ENCODE measurements at places on chromosomes 6 and 20.

DNA sequence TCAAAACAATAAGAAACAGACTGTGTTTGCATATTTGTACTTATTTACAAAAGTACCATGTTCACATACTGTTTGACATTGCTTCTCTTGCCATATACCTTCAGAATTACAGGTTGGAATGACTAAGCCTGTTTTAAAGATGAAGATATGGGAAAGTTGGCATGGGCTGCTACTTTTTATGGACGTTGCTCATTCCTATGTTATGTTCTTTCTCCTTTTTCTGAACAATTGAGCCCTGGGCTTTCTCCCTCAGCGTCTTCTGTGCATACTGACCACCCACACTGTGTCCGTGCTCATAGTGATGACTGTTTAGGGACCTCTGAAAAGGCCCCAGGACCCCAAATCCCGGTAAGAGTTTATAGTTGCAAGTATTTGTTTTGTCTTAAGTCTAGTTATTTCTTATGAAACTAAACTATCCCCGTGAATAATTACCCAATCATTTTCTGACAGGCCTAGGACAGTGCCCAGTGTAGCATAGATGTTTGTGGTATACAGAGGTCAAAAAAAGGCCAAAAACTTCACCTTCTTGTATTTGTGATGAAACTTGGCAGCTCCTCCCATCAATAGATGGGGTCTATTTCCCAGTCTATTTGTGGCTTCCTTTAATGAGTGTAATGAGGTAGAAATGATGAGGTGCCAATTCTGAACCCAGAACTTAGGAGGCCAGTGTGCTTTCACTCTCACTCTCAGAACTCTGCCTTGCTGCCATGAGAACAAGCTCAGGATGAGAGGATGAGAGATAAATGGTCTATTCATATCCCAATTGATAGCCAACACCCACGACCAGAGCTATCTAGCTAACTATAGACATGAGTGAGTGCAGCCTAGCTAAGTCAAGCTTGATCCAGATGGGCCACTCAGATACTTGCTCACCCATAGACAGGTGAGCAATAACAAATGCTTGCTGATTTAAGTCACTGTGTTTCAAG, 40.9 kb downstream of the GSTA4 start:
- no peak for DNase-seq

- no peak for DNase-seq
These were observed 15.0 kb downstream of the CPNE5 start for GRCh38 chr6:36824253-36824652.

GRCh38 chr20:58550275-58551059, 35.3 kb upstream of the APCDD1L start:
- peak; percentile 96 for DNase-seq

GRCh38 chr20:5046656-5047339, 45.5 kb upstream of the SLC23A2 start:
- DNase-seq = no peak

DNA sequence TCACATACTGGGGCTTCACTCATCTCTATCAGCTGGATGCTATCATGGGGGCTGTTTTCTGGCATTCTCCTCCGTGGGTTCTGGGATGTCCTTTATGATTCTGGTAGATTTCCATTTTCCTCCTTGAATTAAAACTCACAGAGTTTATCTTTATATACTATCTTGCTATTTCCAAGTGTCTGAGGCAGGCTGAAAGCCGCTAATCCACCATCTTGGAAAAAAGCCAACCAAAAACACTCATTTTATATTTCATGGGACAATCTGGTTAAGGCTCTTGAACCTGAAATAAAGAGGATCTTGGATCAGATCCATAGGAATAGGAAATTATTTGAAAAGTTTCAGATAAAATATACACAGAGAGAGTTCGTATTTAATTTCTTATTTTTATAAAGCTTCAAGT, 86.0 kb downstream of the AFG1L start:
- DNase-seq = no peak

GRCh38 chr6:40444811-40445210, 142.4 kb downstream of the LRFN2 start:
- DNase-seq = no peak

GRCh38 chr20:354298-354977, 7.5 kb downstream of the NRSN2 start:
- peak; percentile 81 for DNase-seq

Measured in choroid plexus epithelial cell (primary cell).